Esophagus squamous epithelium (tissue), 5 donors: ENCODE measurements at places on chromosomes 1 and 21.

GRCh38 chr1:151577173-151577572, 34.7 kb upstream of the SNX27 start:
- DNase-seq: no peak

- no peak for DNase-seq
Observed at GRCh38 chr1:90781534-90781933, 64.4 kb upstream of the BARHL2 start.

GRCh38 chr1:19007491-19008441, 51.3 kb upstream of the IFFO2 start:
- no peak for DNase-seq

DNA sequence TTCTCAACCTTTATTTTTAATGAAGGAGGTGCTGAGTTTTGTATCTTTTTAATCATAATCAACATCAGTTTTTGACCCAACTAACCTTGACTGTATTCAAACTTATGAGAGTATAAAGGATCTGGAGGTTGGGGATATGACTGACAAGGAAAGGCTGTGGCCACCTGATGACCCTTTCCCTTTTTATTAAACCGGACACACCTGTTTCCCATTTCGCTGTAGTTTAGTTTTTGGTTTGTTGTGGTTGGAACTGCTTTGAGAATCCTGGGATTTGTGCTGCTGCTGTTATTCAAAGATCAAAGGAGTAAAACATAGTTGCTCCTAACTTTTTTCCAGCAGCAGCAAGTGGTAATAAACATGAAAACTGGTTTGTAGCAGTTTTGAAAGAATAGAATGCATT, 12.4 kb downstream of the PRPF38A start:
- DNase-seq: no peak

DNA sequence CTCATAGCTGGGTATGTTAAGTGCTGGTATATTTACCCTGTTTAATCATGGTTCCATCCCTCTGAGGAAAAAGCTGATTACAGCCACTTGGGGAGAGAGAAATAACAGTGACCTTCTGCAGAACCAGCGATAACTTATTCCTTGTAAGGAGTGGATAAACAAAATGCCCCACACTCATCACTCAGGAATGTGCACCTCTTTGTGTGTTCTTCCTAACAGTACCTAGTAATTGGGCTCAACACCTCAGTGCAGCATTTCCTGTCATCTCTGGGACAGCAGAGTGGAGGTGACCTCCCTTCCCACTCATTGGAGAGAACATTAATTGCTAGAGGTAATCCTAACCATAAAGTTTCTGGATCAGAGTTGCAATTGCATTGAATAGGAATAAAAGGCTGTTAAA, 112.5 kb upstream of the F3 start:
- DNase-seq: no peak

DNA sequence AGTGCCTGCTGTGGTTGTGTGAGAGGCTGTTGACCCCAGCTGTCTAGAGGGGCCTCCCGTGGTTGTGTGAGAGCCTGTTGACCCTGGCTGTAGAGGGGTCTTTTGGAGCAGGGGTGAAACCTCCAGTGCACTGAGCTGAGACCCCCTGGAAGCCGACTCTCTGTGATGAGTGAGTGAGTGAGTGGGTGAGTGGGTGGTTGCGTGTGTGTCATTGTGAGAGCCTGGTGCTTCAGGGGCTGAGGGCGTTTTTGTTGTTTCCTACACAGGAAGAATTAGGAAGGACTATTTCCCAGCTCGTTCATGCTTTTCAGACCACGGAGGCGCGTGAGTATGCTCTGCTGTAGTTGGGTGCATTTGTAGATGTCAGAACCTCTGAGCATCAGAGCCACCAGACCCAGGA, 3.0 kb downstream of the RRP1 start:
- no peak for DNase-seq

DNA sequence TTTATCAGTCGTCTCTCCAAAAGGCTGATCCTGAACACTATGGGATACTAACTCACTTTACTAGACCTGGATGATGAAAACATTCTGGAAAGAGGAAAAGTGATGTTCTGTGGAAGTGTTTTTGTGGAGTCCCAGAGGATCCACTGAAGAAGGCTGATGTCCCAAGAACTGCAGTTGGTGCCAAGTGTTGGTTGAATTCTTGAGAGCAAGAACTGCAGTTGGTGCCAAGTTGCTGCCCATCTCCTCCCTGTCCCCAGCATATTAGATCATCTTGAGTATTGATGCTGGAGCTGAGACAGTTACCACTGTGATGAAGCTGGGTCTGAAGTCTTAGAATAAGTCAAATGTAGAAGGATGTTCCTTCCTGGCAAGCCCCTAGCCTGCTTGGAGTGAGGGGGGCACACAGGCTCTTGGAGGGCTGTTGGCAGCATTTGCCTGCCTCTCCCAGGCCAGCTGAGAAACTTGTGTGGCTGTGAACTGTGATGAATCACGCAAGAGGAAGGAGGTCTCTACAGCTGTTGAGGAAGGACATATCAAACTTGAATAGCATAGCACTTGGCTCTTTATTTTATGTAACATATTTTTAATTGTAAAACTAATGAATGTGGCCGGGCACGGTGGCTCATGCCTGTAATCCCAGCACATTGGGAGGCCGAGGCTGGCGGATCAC, 48.1 kb downstream of the DNAJC6 start:
- no peak for DNase-seq

GRCh38 chr1:201772178-201772577, 56.8 kb upstream of the IPO9 start:
- no peak for DNase-seq

GRCh38 chr1:201397675-201398074, 1.4 kb downstream of the LAD1 start:
- no peak for DNase-seq

GRCh38 chr21:23099185-23099584, 2101.0 kb downstream of the NCAM2 start:
- DNase-seq: no peak

- DNase-seq: no peak
Observed at GRCh38 chr21:38474124-38474523, 24.2 kb downstream of the ERG start.

GRCh38 chr1:17097147-17097546, 22.1 kb downstream of the PADI2 start:
- no peak for DNase-seq

DNA sequence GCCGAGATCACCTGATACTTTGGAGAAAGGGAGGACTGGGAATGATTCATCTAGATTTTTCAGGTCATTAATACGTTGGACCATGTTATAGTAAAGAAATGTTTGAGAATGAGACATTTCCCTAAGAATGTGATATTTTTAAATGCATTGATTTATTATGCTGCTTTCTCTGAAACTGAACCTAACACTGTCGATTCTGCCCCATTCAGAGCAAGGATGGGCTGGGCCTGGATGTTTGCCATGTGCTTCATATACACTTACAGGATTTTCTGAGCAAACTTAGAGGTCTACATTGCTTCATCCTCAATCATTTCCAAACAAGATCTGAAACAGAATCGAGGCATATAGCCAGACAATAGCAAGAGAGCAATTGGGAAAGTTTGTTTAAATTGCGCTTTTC, 183.3 kb downstream of the CRB1 start:
- DNase-seq: no peak
